ENCODE measurements at places on chromosomes 4 and X. TPM values are rescaled to one million over a fixed set of nuclear protein-coding genes. Genes with fewer than 3 reads are reported as not detected.

FOXR2 gene
- total RNA-seq, result not detected

VEGFC gene
- total RNA-seq, result not detected

WDR17 gene
- total RNA-seq, result 5.7 TPM

DNA sequence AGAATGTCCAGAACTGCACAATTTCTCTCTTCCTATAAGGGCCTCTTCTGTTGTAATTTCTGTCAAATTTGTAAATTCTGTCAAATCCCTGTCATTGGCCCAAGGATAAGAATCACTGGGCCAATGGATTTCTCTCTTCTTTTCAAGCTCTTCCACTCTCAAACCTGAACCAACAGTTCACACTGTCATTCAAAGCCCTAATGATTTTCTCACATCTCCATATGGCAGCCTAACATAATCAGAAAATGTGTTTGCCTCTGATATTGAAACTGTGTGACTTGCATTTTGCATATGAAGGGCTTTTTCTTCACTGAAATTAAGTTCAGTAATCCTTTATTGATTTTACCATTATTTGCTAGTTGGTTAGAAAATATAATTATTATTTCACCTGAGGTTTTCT is 1349.1 kb downstream of the FSTL5 start:
- no peaks in the 10 kb centered on the region for H3K4me1 ChIP-seq
- no peak overlapping the region for H3K27ac ChIP-seq
- H3K4me3 ChIP-seq, result no peak overlapping the region
- H3K36me3 ChIP-seq, result no peaks in the 10 kb centered on the region
- no peak for DNase-seq

UGT2B17 gene
- 2.5 TPM for total RNA-seq

TENM3 gene
- total RNA-seq, result not detected

NOCT gene
- 9.4 TPM for total RNA-seq

TRPC3 gene
- not detected for total RNA-seq

GRCh38 chr4:38323141-38323641 is 340.8 kb upstream of the KLF3 start:
- no peak overlapping the region for H3K4me3 ChIP-seq
- H3K4me1 ChIP-seq, result peaks cover 26% of the 10 kb centered on the region
- H3K27ac ChIP-seq, result no peak overlapping the region
- no peaks in the 10 kb centered on the region for H3K27me3 ChIP-seq

TRIM75 gene
- total RNA-seq, result not detected
